Right lung (tissue), 10 donors: ENCODE measurements at places on chromosomes 4 and X. TPM values are rescaled to one million over a fixed set of nuclear protein-coding genes. Genes with fewer than 3 reads are reported as not detected.

Gene KCNE5
- polyA plus RNA-seq = 8.9 TPM

Gene BLTP1
- 106 TPM for polyA plus RNA-seq

Gene UGT2B28
- polyA plus RNA-seq = 0.31 TPM

Gene SMPX
- polyA plus RNA-seq = 9.1 TPM

DNA sequence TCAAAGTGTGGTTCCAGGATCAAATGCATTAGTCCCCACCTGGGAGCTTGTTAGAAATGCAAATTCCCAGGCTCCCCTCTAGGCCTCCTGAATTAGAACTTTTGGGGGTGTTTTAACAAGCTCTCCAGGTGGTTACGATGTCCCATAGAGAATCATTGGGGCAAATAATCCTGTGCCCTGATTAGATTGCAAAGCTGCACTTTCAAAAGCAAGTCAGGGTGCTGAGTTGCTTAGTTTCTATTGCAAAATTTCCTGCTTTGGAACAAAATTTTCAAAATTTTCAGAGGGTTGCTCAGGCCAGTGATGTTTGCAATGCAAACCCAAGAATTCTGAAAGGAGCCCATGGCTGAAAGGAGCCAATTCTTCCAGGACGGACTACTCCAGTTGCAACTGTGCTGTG, 71.0 kb downstream of the MGST2 start:
- no peak for DNase-seq

DNA sequence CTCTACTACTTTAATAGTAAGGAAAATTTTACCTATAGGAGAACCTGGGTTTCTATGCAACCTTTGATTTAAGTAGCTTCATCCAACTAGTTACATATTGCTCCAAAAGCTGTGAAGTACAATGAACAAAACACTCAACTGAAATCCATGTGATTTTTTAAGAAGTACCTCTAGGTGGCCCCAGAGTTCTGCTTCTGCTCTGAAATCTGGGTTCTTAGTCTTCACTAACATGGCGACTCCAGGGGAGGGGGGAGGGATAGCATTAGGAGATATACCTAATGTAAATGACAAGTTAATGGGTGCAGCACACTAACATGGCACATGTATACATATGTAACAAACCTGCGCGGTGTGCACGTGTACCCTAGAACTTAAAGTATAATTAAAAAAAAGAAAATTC, 73.4 kb upstream of the MAGEB2 start:
- DNase-seq = no peak

DNA sequence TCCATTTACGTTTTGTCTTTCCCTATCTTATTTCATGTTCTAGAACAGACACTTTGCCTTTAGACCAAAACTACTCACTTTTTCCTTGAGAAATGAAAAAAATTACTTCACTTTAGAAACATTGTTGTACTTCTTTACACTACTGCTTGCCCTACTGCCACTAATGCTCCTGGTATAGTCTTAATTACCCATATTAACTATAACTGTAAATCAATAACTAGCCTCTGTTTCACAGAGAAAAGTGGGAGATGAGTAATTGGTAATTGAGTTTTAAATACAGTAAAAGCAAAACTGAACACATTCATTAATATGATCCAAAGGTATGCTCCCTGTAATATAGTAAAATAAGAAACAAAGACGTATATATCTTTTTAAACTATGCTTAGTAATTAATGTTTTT, 111.1 kb upstream of the JADE1 start:
- DNase-seq = no peak

DNA sequence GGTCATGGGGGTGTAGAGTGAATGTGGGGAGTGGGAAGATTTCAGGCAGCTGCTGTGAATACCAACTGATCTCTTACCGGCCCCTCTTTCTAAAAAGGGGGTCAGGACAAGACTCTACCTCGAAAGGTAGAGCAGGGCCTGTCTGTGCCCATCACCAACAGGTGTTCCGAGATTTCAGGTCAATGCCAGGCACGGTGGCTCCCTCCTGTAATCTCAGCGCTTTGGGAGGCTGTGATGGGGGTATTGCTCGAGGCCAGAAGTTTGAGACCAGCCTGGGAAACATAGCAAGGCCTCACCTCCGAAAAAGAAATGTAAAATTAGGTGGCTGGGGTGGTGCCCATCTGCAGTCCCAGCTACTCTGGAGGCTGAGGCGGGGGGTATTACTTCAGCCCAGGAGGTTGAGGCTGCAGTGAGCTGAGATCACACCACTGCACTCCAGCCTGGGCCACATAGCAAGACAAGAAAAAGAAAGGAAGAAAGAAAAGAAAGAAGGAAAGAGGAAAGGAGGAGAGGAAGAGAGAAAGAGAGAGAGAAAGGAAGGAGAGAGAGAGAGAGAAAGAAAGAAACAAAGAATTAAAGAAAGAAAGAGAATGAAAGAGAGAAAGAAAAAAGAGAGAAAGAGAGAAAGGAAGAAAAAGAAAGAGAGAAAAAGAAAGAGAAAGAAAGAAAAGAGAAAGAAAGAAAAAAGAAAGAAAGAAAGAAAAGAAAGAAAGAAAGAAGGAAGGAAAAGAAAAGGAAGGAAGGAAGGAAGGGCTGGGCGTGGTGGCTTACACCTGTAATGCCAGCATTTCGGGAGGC, 50.1 kb downstream of the CRLF2 start:
- DNase-seq = no peak

- DNase-seq = no peak
Observed at GRCh38 chrX:136708348-136708747, 60.4 kb downstream of the CD40LG start.

DNA sequence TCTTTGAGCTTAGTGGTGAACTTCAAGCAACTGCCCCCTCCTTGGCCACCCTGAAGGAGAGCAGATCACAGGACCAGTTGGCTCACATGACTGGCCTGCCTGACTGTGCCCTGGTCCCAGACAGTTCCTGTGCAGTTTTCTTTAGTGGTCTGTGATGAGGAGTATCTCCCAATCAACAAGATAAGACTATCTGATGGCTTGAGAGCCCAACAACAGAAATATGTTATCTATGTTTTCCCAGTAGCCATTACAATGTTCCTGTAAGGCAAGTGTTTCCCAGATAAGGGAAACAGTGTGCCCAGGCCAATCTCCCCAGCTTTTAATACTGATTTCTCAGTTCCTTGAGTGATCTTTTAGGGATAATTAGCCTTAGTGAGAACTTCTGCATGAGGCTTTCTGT, 14.2 kb upstream of the TIMM8A start:
- no peak for DNase-seq

DNA sequence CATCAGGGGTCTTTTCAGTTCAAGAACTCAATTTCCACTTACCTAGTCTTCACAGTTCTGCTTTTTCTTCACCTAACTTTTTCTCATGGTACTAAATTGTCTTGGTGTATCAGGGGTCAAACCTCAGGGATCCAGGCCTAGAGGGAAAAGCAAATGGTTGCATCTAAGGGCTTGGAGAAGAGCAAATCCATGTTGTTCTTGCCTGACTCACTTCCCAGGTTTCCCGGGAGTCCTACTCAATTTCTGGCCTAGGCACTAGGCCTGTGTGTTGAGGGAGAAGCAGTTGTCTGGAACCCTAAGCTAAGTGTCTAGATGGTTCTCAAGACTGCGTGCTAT, 191.9 kb upstream of the STK26 start:
- no peak for DNase-seq

GRCh38 chrX:69182818-69183380, 17.6 kb upstream of the PJA1 start:
- no peak for DNase-seq

DNA sequence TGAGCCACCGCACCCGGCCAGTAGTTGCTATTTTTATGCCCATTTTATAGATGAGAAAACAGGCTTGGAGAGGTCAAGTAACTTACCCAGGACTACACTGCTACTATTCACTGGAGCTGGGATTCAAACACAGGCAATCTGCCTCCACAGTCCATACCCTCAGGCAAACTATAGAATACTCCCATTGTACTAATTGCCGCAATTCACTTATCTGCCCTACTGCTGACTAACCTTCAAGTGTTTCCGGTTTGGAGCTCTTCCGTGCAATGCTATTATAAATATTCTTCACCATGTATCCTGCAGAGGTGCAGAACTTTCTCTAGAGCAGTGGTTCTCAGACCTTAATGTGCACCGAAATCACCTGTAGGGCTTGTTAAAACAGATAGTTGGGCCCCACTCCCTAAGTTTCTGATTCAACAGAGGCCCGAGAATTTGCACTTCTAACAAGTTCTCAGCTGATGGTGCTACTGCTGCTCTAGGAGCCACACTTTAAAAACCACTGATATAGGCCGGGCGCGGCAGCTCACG, 1.9 kb upstream of the G3BP2 start:
- no peak for DNase-seq

- no peak for DNase-seq
Observed at GRCh38 chr4:122674371-122674770, 53.5 kb upstream of the IL21 start.
